ENCODE measurements at places on chromosomes 6 and 20. TPM values are rescaled to one million over a fixed set of nuclear protein-coding genes. Genes with fewer than 3 reads are reported as not detected.

Gene DNAH8
- under 0.01 TPM for polyA plus RNA-seq

Gene FOXS1
- 0.35 TPM for polyA plus RNA-seq

Gene PXDC1
- 13.1 TPM for polyA plus RNA-seq

Gene ZNF217
- polyA plus RNA-seq: 9.0 TPM

Gene FNDC11
- 0.26 TPM for polyA plus RNA-seq

Gene CST5
- 0.16 TPM for polyA plus RNA-seq

Gene RSPH9
- polyA plus RNA-seq: 0.16 TPM

Gene TFAP2A
- polyA plus RNA-seq: 20.9 TPM

Gene VGLL2
- 0.04 TPM for polyA plus RNA-seq

Gene CBLN4
- polyA plus RNA-seq: 0.01 TPM

Gene CYP21A2
- 0.47 TPM for polyA plus RNA-seq

Gene METTL24
- 0.14 TPM for polyA plus RNA-seq

Gene OXT
- not detected for polyA plus RNA-seq

Gene MAP7
- polyA plus RNA-seq: 13.4 TPM

Gene SLC32A1
- not detected for polyA plus RNA-seq

Gene SMLR1
- polyA plus RNA-seq: not detected

Gene PRR18
- polyA plus RNA-seq: not detected

Gene SLC22A23
- polyA plus RNA-seq: 15.4 TPM

Gene POPDC3
- polyA plus RNA-seq: not detected

Gene SIRPB1
- 0.33 TPM for polyA plus RNA-seq

Gene CABLES2
- polyA plus RNA-seq: 2.4 TPM

Gene LY6G6F
- polyA plus RNA-seq: not detected

Gene C6orf132
- polyA plus RNA-seq: 357 TPM

Gene EDEM2
- polyA plus RNA-seq: 8.6 TPM

Gene OR2J2
- polyA plus RNA-seq: not detected

Gene RHAG
- polyA plus RNA-seq: 0.05 TPM

Gene ALDH5A1
- polyA plus RNA-seq: 3.6 TPM

Gene GSTA2
- not detected for polyA plus RNA-seq

Gene RIPOR3
- 5.2 TPM for polyA plus RNA-seq

Gene NKAPL
- 0.85 TPM for polyA plus RNA-seq

Gene LRRC1
- 13.6 TPM for polyA plus RNA-seq

Gene MEI4
- not detected for polyA plus RNA-seq

Gene STX11
- 7.1 TPM for polyA plus RNA-seq

Gene HLA-DMB
- 7.3 TPM for polyA plus RNA-seq

Gene HTR1B
- 0.02 TPM for polyA plus RNA-seq

Gene HAO1
- not detected for polyA plus RNA-seq

Gene PGC
- 1.6 TPM for polyA plus RNA-seq

Gene SLC2A4RG
- polyA plus RNA-seq: 43.8 TPM

Gene FAM83B
- 2.7 TPM for polyA plus RNA-seq

Gene BMP2
- polyA plus RNA-seq: 1.4 TPM

Gene LTB
- polyA plus RNA-seq: 1.8 TPM

Gene LST1
- polyA plus RNA-seq: 2.8 TPM

Gene TPD52L1
- polyA plus RNA-seq: 245 TPM

Gene SLC22A7
- not detected for polyA plus RNA-seq

Gene ZBTB12
- 3.6 TPM for polyA plus RNA-seq

Gene FRK
- 1.8 TPM for polyA plus RNA-seq

Gene LKAAEAR1
- not detected for polyA plus RNA-seq

Gene BTN2A1
- polyA plus RNA-seq: 10.7 TPM

Gene RFX6
- not detected for polyA plus RNA-seq

Gene NRSN1
- polyA plus RNA-seq: 0.04 TPM

Gene NOP56
- 175 TPM for polyA plus RNA-seq

Gene GABRR1
- 0.22 TPM for polyA plus RNA-seq

Gene SLC22A1
- 0.13 TPM for polyA plus RNA-seq
